GM10248 (cell line): ENCODE measurements at places on chromosomes 4 and X.

DNA sequence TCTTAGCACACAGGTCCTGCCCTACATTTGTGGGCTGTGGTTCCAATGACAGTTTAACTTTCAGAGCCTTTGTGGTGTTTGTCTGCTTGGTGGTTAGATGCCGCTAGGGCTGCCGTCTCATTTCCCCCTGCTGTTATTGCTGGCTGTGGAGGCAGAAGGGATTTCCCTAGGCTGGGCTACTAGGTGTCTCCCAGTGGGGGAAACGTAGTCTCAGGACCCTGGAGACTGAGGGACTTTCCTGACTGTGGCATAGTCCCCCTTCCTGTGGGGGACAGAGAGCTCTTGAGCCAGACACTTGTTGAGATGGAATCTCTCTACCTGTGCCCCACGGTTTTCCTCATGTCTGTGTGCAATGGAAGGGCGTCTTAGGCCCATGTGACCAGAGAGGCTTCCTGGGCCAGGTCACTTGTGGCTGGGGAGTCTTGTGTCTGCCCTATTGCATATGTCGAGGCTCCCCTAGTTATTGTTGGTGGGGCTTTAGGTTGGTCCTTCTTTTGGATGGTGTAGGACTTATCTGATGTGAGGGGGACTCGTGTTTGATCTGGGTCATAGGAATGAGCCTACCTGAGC lies 68.2 kb downstream of the ARHGAP10 start:
- DNase-seq: peak; percentile 74

DNA sequence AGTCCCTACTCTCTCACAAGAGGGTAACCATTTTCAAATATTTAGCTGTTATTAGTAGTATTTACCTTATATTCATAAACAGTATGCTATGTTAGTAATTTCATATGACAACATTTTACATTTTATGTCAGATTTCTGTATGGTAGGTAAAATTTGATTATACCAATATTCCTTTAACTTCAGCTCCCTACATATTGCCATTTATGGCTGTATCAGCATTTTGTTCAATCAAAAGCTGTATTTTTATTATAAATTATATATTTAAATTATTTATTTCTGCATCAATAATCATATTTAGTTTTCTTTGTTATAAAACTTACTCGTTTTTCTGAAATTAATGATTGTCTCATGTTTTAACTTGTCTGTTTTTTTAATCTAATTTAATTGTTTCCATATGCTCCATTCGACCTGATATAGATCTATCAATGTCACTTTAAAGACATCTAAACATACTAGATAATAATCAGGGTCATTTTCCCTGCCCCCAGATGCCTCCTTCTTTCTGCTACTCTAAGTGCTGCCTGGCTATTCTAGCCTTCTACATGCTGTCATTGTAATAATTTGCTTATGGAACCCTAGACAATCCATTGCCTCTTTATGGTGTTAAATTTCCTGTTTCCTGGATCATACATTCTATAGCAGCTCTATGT lies 1976.7 kb upstream of the ADGRL3 start:
- no peak for DNase-seq

- DNase-seq: no peak
Measured at GRCh38 chr4:118967393-118967792, 78.7 kb downstream of the SYNPO2 start.

DNA sequence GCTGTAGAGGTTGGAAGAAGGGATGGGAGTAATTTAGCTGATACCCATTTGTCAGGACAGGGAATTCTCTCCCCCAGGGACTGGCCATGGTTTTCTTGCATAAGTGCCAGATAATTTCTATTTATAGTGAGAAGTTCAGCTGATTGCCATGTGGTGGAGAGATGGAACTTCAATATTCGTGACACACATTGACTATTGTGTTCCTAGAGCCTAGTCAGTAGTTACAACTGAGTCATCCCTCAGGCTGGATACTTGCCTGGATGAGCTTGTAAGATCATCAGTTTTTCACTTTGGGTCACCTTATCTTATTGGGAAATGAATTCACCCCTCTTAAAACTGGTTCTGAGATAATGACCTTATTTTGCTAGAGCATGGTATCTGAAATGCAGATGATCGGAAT lies 32.2 kb downstream of the CFAP299 start:
- no peak for DNase-seq

GRCh38 chrX:147847999-147848398 lies 63.7 kb upstream of the FMR1 start:
- DNase-seq: no peak

DNA sequence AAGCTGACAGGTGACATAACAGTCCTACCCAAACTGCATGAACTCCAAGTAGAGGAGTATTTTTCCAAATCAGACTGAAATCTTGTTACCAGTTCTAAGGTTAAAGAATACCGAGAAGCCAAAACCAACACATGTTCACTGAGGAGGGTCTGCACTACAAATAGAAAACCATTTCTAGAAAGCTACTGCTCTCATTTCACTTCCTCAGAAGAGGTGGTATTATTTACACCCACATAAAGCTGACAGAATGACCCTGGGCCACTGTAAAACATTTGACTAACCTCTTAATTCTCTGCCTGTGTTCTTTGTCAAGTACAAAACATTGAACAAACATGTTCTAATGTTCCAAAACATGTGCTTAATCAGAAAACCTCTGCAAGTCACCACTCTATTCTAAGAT lies 95.8 kb downstream of the IQCM start:
- DNase-seq: peak; percentile 7

GRCh38 chr4:754221-755120 lies 48.8 kb downstream of the PCGF3 start:
- no peak for DNase-seq

DNA sequence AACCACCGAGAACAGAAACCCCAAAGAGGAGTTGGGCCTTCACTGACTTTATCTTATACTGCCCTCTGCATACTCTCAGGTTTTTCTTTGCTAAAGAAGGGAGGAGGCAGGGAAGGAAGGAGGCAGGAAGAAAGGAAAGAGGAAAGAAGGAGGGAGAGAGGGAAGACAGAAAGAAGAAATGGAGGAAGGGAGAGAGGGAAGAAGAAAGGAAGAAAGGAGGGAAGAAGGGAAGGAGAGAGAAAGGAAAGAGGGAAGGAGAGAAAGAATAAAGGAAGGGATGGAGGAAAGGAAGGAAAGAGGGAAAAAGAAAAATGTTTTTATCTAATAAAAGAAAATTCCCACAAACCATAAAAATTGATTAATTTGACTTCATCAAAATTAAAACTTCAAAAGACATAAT lies 294.6 kb downstream of the PTTG2 start:
- no peak for DNase-seq

DNA sequence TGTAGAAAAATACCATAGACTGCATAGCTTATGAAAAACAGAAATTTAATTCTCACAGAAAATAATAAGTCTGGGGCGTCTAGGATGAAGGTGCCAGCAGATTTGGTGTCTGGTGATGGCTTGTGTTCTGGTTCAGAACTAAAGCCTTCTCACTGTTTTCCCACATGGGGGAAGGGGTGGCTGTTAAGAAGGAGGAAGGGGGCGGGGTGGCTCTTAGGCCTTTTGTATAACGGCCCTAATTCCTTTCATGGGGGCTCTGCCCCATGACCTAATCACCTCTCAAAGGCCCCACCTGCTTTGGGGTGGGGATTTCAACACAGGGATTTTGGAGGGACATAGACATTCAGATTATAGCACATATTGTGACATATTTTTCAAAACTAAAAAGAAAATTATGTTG lies 173.2 kb upstream of the TECRL start:
- DNase-seq: no peak

DNA sequence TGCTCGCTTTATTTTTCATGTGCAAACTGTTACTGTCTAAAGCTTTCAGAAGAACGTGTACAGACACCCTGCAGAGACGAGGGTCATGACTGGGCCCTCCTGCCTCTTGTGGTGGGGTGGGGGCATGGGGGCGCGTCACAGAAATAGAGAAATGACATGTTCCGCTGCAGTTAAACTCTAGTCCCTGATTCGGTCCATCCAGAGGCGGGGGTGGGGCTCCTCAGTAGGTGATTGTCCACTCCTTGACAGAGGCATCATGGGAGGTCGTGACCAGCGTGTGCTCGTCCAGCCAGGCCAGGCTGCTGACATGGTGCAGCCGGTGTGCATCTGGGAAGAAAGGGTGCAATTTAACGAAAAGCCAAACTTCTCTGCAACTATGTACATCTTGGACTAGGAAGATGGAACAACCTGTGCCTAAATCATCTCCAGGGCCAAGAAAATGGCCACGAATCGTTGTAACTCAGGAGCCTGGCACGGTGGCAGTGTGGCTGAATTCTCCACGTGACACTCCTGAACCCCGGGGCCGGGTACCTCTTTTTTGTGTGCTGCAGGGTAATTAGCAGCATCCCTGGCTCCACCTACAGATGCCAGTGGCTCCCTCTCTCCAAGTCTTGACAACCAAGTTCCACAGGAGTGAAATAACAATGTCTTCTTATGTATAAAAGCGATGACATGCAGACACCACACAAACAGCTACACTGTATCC lies 41.3 kb downstream of the WDR1 start:
- no peak for DNase-seq

- no peak for DNase-seq
Measured at GRCh38 chr4:153518637-153519389, 52.7 kb downstream of the TMEM131L start.

DNA sequence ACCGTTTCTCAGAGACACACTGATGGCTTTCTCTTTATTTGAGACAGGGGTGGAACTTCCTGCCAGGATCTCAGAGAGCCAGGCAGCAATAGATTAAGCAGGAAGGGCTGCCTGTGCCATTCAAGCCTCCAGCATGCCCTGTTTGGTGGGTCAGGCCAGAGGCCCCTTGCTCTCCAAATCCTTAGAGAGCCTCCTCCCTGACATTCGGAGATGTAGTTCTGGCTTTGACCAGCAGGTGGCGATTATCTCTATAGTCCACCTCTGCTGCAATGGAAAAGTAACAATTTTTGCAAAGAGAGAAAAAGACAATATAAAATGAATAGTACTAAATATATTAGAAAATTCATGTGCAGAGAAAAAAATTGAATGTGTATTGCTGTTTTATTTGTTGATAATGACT lies 93.9 kb downstream of the NXF2B start:
- peak; percentile 21 for DNase-seq

GRCh38 chr4:186192066-186192612 lies 772 bp downstream of the CYP4V2 start:
- no peak for DNase-seq

DNA sequence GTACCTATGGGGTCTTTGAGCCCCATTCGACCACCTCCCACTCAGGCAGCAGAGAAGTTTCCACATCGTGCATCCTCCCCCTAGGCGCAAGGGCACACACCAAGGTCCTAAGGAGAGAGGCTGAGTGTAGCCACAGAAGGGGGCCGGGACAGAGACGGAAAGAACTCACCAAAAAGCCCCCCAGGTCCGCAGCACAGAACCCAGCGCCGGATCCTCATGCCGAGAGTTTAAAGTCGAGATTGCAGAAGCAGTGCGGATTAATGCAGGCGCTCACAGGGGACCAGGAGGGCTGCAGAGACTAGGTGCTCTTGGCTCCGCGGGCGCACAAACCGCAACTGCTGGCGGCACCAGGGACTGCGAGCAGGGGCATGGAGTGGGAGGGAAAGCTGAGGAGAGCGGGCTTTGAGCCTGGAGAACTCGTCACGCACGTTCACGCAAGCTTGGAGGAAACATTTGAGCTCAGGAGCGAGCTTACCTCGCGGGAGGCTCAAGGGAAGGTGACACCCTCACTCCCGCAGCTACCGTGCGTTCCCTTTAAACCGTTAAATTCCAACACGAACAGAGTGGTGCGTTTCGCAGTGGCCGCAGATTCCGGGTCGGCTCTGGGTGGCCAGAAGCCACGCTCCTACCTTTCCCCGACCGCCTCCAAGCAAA lies 8.5 kb downstream of the NKX3-2 start:
- DNase-seq: peak; percentile 13

GRCh38 chr4:102675141-102675540 lies 85.6 kb downstream of the MANBA start:
- DNase-seq: no peak

DNA sequence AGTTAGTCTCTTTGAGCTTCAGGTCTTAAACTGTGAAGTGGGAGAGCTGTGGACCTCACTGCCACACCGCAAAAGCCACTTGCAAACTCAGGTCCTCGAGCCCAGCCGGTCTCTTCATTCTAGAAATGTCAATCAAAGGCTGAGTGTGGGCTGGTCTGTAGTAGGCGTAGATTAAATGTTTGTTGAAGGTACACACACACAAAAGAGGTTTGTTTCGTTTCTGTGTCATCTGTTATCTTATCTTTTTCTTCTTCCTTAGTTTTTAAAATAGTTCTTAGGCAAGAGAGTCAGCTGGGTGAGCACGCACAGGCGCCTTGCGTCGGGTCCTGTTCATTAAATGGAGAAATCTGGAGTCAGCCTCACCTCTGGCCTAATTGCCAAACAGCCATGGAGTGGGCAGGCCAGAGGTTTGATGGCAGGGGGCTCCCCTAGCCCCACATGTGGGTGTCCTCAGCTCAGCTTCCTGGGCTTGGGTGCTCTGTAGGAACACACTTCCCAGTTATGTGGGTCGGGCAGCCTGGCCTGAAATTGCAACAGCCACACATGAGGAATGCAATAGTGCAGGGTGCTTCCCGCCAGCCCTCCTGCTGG lies 836 bp upstream of the PSAPL1 start:
- no peak for DNase-seq

DNA sequence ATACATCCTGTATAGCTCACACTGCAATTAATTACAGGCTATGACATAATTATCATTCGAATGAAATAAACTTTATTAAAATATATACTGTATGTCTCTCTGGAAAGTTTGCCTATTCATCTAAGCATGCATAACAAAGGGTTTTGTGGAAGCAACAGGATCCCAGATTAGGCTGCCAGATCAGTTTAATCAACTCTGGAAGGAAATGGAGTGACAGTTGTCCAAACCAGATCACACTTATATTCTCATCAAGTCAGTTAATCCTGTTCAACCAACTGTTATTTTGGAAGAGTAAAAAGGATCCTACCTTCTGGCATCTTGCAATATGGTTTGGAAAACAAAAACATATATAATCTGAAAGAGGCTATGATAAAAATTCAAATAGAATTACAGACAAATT lies 312.2 kb downstream of the FAT4 start:
- no peak for DNase-seq

DNA sequence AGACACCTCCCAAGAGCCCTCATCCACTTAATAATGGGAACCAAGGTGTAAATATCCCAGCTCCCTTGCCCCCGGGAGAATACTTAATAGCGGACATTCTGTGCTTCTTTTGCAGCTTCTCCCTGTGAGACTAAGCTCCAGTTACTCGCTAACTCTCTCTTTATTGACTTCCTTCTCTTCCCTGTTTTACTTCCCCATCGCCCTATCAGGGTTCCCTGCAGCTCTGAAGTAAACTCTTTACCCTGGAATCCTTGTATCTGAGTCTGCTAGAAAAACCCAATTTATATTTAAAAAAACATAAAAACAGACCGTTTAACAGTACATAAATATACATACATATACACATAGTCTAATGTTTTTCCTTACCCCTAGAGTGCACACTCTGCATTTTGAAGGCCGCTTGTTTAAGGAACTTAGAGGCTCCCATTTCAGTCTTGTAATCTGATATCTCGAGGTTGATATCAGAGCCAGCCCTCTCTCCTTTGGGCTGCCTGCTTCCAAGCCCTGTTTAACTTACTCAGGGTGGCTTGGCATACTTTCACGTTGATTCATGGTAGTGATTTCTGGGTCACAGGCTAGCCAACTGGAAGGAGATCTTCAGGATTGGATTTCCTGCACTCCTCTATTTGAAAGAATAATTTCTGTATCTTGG lies 177.4 kb upstream of the SCML1 start:
- DNase-seq: no peak

GRCh38 chr4:150997141-150997540 lies 17.9 kb downstream of the LRBA start:
- DNase-seq: no peak
